ENCODE measurements at places on chromosomes 6 and 20.

- no peak for DNase-seq
Measured at GRCh38 chr20:35006531-35006971, 50.9 kb downstream of the MYH7B start.

- no peak for DNase-seq
Measured at GRCh38 chr6:27811451-27811772, 100.8 kb downstream of the OR2B2 start.

GRCh38 chr6:98877250-98877649, 42.9 kb downstream of the POU3F2 start:
- DNase-seq = no peak

- no peak for DNase-seq
Measured at GRCh38 chr6:125802943-125803377, 12.2 kb downstream of the NCOA7 start.

GRCh38 chr6:4399656-4400055, 264.3 kb upstream of the ECI2 start:
- no peak for DNase-seq

- no peak for DNase-seq
Measured at GRCh38 chr6:139973669-139974344, 599.4 kb upstream of the CITED2 start.

DNA sequence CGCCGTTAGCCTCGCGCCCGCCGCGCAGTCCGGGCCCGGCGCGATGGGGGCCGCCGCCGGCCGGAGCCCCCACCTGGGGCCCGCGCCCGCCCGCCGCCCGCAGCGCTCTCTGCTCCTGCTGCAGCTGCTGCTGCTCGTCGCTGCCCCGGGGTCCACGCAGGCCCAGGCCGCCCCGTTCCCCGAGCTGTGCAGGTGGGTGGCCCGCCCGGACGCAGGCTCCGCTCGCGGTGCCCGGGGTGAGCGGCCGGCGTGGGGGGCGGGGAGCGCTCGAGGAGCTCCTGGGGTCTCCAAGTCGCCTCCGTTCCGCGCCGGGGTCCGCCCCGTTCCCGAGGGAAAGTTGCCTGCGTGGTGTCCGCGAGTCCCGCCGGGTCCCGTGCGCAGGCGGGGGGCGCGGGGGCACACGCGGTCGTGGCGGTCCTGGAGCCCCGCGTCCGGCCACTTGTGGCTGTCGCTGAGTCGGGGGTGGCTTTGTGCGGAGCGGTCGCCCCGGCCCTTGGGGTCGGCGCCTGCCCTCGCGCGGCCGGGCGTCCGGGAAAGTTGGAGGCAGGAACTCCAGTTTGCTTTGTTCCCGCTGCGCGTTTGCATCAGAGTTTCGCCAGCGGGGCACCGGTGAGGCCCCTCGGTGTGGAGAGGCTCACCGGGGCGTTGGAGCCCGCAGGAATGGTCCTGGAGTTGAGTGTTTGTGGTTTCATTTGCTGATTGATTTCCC, 476 bp downstream of the IGF2R start:
- peak; percentile 25 for DNase-seq

DNA sequence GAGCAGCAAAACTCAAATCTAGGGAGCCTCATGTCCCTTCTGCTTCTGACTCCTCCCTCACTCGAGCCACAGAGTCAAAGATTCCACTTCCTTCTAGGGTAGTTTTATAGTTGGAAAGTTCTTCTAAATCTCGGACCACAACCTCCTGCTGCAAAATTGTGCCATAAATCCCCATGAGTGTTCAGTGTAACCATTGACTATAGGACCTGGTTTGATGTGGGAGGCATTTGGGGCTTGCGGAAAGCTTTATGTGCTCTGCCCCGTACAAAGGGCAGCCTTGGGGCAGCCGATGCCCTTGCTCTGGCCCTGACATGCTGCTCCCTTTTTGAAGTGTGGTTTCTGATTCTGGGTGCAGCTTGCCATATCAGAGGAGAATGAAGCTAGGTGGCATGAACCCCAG, 43.6 kb upstream of the IER3 start:
- DNase-seq = no peak

DNA sequence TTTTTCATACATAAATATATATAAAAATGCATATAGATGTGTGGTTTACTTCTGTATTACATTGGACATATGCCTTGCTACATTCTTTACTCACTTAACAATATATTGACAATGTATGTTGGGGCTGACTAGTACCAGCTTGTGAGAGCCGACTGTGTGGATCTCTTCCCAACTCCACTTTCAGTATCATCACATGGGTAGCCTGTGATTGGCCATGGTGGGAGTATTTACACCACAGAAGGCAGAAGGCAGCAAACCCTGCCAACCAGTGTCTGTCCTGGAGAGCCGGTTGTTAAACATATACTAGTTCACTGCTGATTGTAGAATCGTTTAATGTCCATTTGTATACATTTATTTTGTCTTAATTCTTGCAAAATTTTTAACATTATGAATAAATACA, 638.7 kb downstream of the DHX35 start:
- DNase-seq = no peak

- no peak for DNase-seq
Measured at GRCh38 chr6:169409742-169410312, 156.2 kb upstream of the THBS2 start.

GRCh38 chr20:35166242-35166830, 5.5 kb upstream of the PROCR start:
- no peak for DNase-seq

GRCh38 chr6:6610031-6610591, 21.6 kb downstream of the LY86 start:
- no peak for DNase-seq

- peak; percentile 23 for DNase-seq
Measured at GRCh38 chr20:49534255-49534712, 33.7 kb downstream of the PTGIS start.

DNA sequence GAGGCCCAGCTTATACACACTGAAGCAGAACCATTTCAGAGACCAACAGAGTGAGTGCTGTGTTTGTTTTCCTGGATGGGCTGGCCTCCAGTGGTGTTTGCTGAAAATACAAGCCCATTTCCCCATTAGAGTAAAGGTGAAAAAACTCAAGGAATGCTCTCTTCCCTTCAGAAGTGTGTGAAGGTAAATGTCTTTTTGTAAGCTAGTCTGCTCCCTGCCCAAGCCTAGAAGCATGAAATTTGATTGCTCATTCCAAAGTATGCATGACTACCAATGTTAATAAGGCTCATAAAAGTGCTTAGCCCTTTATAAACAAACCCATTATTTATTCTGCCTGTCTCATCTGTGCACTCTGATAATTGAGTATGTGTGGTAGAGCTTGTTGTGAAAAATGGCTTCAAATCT, 59.1 kb downstream of the ADGRF1 start:
- DNase-seq = no peak

DNA sequence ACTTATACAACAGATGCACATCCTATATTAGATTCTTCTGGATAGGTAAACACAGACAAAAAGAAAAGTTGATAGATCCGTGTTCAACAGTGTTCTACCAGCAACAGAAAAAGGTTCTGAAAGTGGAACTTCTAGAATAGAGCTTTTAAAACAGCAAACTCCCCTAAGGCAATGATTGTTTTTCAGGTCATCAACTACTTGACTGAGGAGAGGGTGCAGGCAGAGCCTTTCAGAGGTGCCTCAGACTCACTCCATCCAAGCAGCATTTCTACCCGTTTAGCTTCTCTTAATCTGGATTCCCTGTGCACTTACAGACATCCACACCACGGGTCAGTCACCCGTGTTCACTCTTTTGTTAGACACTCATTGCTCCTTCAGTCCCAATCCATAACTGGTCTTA, 28.9 kb downstream of the FYN start:
- no peak for DNase-seq

- no peak for DNase-seq
Measured at GRCh38 chr6:125173341-125174095, 19.9 kb downstream of the TPD52L1 start.

GRCh38 chr6:90025523-90026061, 131.3 kb downstream of the GJA10 start:
- DNase-seq = no peak

- no peak for DNase-seq
Measured at GRCh38 chr6:35371494-35372262, 29.3 kb downstream of the PPARD start.

- no peak for DNase-seq
Measured at GRCh38 chr6:127939442-127940066, 38.7 kb upstream of the THEMIS start.

- DNase-seq = no peak
Measured at GRCh38 chr20:24469894-24470745, 691 bp downstream of the SYNDIG1 start.

- no peak for DNase-seq
Measured at GRCh38 chr6:72624557-72625160, 2.8 kb downstream of the KCNQ5 start.

GRCh38 chr6:107741191-107741680, 82.9 kb downstream of the SCML4 start:
- no peak for DNase-seq

- DNase-seq = no peak
Measured at GRCh38 chr6:1624058-1624850, 14.5 kb downstream of the FOXC1 start.

DNA sequence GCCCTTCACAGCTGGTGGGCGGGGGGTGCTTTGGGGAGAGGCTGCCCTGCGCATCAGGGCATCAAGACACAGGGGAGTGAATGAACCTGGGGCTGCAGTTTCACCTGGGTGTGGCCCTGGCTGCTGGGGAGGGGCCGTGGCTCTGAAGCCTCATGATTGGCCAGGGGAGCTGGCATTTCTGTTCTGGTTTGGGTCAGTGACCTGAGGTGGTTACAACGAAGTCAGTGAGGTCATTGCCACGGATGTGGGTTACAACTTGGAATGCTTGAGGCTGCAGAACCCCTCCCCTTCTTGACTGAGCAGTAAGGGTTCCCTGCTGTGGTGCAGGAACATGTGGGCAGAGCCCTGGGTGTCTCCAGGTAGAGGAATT, 3.0 kb downstream of the TCEA2 start:
- DNase-seq = no peak

DNA sequence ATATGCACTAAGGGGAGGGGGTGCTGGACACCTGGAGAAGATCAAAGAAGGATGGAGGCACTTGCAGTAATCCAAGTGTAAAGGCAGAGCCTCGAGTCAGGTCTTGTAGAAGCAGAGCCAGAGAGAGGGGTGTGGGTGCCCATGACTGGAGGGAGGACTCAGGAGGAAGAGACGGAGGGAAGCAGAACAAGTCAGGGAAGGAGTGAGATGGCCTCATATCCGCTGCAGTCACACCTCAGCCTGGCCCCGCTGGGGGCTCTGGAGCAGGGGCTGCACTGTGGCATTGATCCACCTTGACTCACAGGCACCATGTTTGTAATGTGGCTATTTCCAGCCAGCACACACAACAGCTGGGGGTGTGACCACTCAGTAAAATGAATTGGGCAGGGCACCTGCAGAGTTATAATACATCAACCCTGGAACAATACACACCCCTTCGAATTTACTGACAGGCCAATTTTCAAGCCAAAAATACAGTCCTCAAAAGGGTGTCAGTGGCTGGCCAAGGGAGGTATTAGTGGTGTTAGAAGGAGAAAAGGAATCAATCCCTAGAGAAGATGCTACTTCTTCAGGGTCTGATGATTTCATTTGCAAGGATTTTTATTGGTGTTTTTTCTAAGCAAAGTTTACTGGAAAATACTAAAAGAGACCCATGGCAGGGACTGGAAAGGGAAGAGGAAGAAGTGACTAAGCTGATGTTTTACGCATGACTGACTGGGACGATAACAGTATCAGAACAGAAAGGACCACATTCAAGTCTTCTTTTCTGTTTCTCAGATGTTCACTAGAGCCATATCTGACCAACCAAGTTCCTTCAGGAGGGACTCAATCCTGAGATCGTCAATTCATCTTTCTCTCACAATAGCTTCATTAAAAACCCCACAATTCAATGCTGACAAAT, 18.9 kb upstream of the NXT1 start:
- no peak for DNase-seq

GRCh38 chr6:107657755-107658461, 166.2 kb downstream of the SCML4 start:
- DNase-seq = no peak

GRCh38 chr6:28334286-28335039, 1.5 kb downstream of the ZSCAN31 start:
- DNase-seq = no peak

GRCh38 chr20:3758566-3758965, 9.0 kb downstream of the ADISSP start:
- no peak for DNase-seq

GRCh38 chr20:31822421-31823330, 3.5 kb downstream of the MYLK2 start:
- DNase-seq = peak; percentile 71

DNA sequence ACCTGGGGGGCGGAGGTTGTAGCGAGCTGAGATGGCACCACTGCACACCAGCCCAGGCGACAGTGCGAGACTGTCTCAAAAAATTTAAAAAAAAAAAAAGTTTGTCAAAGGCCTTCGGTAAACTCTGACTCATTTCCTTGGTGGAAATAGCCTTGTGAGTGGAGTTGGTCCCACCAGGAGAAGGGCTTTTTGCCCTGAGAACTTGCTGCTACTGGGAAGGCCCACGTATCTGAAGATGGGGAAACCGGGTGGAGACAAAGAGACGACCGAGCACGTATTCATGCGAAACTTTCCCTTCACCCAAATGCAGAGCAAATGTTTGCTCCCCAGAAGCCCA, 51.7 kb downstream of the SLC22A23 start:
- no peak for DNase-seq

- no peak for DNase-seq
Measured at GRCh38 chr20:36666181-36666740, 20.3 kb upstream of the SLA2 start.

GRCh38 chr6:87430499-87430898, 22.7 kb downstream of the CFAP206 start:
- DNase-seq = no peak

DNA sequence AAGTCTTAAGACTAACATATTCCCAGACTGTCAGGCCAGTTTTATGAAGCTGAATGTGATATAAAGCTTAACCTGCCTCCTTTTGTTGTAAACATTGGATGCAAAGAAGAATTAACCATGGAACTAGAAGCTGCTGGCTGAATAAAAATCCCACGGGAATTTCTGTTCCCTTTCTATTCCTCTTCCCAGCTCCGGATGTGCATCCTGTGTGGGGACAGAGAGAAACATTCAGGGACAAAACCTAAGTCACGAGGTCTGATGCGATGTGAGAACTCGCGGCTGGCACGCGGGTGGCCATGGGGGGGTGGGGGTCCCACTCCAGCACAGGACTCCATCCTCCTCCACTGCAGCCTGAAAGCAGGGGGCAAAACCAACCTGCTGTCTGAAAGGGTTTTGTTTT, 32.2 kb downstream of the RAMACL start:
- no peak for DNase-seq

DNA sequence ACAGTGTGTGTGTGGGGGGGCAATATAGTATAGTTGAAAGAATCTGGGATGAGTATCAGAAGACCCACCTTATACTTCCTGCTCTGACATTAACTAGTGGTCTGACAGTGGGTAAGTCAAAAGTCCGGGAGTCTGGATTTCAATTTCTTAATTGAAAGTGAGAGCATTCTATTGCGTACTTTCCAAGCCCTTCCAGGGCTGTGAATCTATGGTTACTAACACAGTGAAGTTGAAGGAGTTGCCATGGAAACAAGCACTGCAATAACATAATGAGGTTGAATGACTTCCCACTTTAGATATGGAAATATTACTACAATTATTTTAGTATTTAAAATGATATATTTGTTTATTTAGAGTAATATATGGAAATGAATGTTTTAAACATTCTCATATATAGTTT, 80.2 kb downstream of the MLIP start:
- no peak for DNase-seq

Data from T-helper 17 cell (primary cell).